NCI-H1694 treated with DMSO at 0.1 percent for 48 hours (cell line): ENCODE measurements at places on chromosomes 3 and 15.

GRCh38 chr3:139564294-139564861 lies 24.8 kb upstream of the RBP1 start:
- DNase-seq, result peak; percentile 60

GRCh38 chr3:49771340-49771938 lies 14.9 kb downstream of the IP6K1 start:
- no peak for DNase-seq

- no peak for DNase-seq
Measured at GRCh38 chr3:45957586-45957985, 14.3 kb downstream of the CXCR6 start.

DNA sequence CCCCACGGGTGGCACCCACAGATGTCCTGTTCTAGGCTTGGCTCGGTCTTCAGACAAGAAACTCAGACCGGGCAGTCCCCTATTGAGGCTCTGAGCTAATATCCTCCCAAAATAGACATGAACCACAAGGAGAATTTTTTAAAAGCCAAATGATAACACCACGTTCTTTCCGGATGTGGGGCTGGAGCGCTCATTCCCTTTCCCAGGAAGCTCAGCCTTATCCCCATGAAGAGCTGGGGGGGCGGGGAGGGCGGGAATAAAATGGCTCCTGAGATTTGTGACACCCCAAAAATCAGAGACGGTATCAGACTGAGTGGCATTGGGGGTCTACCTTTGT lies 1.1 kb downstream of the SLC6A1 start:
- no peak for DNase-seq

GRCh38 chr3:55405436-55405835 lies 81.7 kb downstream of the WNT5A start:
- no peak for DNase-seq

DNA sequence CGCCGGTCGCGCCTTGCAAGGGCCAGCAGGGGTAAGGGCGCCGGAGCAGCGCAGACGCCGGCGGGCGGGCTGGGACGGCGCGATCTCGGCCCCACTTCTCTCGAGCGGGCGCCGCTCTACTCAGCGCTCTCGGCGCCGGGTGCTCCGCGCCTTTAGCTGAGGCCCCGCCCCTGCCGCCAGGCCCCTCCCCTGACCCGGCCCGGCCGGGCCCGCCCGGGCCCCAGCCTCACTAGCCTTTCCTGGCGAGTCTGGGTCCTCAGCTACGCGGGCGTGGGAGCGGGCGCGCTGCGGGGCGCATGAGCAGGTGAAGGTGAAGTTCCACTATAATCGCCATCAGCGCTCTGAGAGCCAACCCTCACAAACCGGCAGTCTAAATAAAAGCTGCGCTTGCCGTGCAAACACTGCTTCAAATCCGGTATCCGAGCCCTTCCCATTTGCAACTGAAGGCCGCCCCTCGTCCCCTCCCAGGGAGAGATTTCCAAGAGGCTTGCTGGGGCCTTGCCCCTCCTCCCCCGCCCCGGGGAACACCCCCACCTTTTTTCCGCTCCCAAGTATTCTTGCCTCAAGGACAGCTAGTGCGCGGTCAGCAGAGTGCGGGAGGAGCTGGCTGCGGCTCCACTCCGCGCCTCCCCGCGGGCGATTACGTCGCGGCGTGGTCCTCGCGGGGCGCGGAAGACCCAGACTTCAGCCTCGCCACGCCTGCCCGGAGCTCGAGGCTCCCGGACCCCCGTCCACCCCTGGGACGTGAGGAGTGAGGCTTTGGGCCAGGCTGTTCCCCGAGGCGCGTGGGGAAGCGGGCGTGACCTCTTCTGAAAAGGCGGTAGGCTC lies at the start of gene RPP25:
TSS of gene RPP25 (minus strand) at position 125 of the 828 bp plus-strand sequence. CDS start 189 bp downstream, outside the sequence.
- DNase-seq, result peak; percentile 67

DNA sequence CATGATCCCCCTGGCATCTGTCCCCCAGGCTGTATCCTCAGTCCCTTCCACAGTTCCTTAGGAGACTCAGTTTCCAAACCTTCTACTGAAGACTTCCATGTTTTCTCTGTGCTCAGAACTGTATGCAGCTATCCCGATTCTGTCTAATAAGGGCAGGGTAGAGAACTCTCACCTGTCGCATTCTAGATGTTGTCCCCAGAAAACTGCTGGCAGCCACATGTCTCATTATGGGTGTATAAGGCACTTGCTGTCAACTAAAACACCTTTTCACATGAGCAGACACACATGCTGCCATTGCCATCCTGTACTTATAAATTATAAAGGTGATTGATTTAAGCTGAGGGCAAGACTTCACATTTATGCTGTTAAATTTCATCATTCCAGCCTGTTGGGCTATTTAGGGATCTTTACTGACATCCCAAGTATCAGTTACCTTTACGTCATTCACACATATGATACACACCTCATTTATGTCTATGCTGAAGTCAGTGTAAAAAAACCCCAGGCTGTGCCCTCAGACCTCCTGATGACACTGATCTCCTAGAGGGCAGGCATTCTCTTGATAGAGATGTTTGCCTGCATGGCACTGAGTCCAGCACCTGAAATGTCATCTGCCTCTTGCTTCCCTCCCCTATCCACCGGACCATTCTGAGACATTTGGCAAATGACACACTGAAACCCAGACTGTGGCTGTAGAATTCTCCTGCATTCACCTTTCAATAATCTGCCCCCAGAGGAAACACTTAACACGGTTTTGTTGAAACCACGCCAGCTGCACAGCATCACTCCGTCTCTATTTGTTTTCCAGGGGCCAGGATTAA lies 35.8 kb downstream of the BTD start:
- no peak for DNase-seq
